ENCODE measurements at places on chromosomes 5 and 9.

GRCh38 chr9:18923671-18924430 is 109.2 kb downstream of the SAXO1 start:
- DNase-seq: no peak

GRCh38 chr5:34626036-34626435 is 30.1 kb upstream of the RAI14 start:
- DNase-seq: no peak

DNA sequence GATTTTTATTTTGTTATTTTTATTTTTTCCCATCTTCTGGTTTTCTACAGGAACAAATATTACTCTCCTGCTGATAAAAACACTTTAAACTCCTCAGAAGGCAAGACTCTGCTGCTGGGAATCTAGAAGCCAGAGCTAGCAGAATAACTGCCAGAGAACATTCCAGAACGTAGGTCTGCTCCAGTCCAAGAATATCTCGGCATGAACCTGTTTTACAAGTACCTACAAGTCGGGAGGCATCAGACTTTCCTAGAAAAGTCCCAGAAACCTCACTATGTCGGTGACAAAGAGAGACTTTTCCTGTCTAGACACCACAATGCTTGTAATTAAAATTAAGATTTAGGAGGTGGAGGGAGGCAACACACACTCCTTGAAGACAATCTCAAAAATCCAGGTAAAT is 41.4 kb downstream of the FABP6 start:
- no peak for DNase-seq

- peak; percentile 4 for DNase-seq
Observed at GRCh38 chr9:93532141-93532540, 44.2 kb upstream of the PHF2 start.

GRCh38 chr9:34403554-34404380 is 27.1 kb upstream of the MYORG start:
- peak; percentile 50 for DNase-seq

- DNase-seq: no peak
Observed at GRCh38 chr5:133116601-133117000, 64.8 kb downstream of the HSPA4 start.

- DNase-seq: no peak
Observed at GRCh38 chr5:143717400-143717799, 94.6 kb upstream of the HMHB1 start.

DNA sequence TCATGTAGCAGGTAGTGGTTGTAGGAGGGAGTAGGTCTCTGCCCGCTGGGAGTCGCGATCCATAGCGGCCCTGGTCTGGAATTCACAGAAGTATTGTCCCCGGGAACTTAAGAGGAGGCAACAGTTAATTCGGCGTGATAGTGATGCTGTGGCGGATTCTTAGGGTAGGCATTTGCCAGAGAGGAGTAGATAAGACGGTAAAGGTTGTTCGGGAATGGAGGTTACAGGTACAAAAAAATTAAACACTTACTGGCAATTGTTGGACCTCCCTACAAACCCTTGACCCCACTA is 679 bp downstream of the SMC5 start:
- DNase-seq: no peak

Data from renal pelvis (tissue), 12 donors.